ENCODE measurements at places on chromosomes 7 and 10.

GRCh38 chr10:113031147-113031546 lies 81.1 kb downstream of the TCF7L2 start:
- DNase-seq = no peak

DNA sequence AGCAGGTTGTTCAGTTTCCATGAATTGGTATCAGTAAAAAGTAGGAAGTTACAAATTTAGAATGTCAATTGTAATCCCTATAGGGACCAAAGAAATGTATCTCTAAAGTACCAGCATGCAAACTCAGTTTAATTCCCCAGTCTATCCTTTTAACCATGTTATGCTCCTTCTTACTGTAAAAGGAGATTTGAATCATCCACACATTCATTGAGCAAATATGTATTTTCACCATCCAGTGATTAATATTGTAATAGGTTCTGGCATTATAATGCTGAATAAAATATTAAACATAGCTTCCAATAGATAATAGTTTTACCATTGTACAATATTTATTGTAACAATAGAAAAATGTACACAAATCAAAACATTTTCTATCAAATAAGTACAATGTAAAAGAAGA lies 228.2 kb upstream of the SEMA3A start:
- DNase-seq = no peak

DNA sequence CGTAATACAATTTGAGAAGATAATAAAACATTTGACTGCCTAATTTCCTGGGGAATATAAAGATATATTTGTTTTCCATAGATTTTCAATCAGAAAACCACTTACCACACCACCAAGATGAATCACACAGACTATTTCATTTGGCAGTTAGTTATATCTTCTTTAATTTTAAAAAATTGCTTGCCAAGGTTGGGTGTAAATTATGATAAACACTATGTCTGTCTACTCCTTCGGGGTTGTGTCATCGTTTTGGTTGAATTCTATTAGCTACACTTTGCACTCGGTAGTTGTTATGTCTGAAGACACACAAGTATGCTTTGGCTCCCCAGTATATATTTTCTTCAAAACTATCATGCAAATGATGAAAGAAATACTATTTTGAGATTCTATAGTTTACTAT lies 594.8 kb upstream of the SEMA3D start:
- DNase-seq = no peak

GRCh38 chr7:44454348-44454747 lies 36.1 kb downstream of the NUDCD3 start:
- no peak for DNase-seq

DNA sequence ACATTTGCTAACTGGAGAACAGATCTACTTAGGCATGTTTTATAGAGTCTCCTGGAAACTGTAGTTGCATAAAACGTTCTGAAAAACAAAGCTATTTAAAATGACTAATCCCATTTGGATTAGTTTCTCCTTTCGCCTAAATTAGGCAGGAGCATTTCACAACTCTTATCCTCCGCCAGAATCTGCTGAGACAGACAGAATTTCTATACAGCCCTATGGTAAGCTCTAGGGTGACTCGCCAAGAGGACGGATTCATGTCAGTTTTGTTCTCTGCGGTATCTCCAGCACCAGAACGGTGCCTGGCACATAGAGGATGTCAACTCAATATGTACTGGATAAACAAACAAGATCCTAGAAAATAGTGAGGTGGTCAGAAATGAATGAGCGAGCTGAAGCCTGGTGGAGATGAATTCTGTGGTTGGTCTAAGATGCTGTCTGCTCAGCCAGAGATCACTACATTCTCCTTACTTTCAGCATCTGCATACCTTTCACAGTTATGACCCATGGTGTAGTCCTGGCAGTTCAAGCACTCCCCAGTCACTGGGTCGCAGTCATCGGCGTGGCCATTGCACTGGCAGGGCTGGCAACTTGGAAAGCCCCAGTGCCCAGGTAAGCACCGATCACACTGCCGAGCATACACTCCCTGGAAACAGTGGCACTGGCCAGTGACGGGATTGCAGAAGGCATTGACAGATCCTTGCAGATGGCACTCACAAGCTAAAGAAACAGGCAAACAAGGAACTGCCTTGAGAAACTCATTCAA lies 44.0 kb downstream of the LAMB1 start:
- no peak for DNase-seq

DNA sequence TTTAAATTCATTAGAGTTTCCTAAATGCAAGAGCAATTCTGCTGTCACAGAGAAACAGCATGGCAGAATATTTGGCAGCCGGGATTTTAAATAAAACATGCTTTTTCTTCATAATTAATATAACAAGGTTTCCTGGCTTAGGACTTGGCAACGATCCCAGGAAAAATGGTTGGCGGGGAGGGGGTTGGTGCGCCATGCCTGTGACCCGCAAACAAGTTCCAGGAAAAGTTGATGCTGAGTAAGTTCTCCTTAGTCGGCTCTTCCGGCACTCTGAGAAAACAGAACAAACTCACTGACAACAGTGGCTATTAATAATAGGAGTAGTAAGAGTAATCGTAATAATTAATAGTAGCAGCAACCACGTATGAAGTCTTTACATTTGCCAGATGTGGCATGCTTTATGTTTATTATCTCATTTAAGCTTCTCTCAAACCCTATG lies 4.6 kb downstream of the HABP2 start:
- DNase-seq = no peak

GRCh38 chr7:22864855-22865601 lies 42.4 kb upstream of the TOMM7 start:
- no peak for DNase-seq

GRCh38 chr7:2126621-2127020 lies 106.1 kb downstream of the MAD1L1 start:
- no peak for DNase-seq

All from foreskin melanocyte (primary cell).